GM12864 (cell line): ENCODE measurements at places on chromosomes 5 and 9.

DNA sequence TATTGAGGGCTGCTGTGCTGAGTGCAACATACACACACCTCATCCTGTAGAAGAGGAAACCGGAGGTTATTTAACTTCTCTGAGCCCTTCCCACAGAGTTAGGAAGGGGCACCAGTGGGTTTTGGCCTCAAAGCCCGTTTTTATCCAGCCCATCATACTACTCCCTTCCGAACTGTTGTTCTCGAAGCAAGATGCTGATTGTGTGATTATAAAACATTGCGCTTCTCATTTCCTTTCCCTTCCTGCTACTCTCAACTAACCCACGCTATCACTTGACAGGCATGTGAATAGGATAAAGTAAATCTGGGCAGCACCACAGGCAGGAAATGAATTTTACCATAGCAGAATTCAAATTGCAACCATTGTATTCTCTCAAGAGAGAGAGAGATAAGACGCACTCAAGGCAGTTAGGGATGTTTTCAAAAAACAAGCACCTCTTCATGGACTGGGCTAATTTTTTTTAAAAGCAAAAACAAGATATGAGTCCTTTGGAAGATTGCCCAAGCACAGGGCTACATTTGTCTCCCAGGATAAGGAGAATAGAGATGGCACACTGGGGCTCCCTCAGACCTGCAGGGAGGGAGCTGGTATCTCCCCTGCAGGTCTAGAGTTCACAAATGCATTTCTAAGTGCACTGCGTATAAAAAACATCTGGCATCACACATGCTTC is 52.6 kb downstream of the GNA14 start:
- DNase-seq = no peak

DNA sequence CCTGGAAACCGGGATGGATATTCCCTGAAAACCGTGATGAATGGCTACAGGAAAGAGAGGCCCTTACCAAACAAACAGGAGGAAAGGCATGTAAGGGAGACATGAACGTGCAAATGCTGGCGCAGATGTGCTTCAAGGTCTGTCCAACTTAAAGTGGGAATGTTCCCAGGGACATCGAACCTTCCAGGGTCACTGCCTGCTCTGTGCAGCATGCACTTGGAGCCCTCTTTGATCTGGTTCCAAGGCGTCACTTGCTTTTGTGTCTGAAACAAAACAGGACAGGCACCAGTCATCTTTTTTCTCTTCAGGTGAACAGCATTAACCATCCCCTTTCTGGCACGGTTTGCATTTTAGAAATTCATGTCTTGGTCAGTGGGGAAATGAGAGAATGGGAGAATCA is 479.4 kb downstream of the RASEF start:
- DNase-seq = no peak

DNA sequence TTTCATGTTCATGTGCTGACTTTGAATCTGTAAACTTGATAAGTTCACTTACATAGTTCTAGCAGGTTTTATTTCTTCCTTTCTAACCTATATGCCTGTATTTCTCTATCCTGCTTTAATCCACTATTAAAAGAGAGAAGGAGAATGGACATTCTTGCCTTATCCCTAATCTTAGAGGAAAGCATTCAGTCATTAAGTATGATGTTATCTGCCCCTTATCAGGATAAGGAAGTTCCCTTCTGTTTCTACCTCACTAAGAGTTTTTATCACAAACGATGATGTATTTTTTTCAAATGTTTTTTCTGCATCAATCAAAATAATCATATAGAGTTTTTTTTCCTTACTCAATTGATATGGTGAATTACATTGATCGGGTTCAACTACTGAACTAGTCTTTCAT is 33.1 kb downstream of the DRD1 start:
- no peak for DNase-seq

GRCh38 chr5:142825378-142826089 is 55.4 kb downstream of the ARHGAP26 start:
- no peak for DNase-seq

GRCh38 chr5:122054266-122054665 is 23.8 kb downstream of the LOX start:
- DNase-seq = no peak

DNA sequence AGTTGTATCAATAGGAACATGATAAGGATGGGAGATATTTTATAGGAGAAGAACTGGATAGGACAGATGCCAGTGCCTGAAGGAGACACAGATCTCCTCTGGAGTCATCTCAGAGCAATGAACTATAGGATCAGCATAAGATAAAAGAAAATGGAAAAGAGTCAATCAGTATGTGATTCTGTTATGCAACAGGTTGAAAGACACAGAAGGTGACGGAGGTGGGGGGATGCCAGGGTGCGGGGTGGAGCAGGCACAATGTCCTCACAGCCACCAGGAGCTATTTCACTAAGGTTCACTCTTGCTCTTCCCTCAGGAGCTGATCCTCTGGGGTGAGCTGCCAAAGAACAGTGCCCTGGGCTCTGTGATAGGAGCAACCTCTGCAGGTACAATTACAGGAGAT is 179.8 kb downstream of the BNC2 start:
- DNase-seq = no peak

- no peak for DNase-seq
Observed at GRCh38 chr5:74673011-74673790, 11.8 kb upstream of the HEXB start.

DNA sequence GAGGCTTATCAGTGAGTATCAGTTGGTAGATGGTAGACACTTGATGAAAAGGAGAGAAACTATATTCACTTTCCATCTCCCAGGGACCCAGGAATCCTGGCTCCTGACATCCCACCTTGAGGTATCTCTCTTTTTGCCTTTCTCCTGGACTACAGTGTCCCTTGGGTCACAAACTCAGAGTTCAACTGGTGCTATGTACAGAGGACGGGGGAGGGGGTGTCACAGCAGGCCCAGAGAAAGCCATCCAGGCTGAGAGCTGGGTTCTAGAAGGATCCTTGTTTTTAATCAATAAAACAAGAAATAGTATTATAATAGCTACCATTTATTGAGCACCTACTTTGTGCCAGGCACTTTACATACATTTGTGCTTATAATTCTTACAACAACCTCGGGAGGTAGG is 10.3 kb downstream of the MYORG start:
- DNase-seq = no peak

- no peak for DNase-seq
Observed at GRCh38 chr5:73306741-73307275, 133.8 kb downstream of the TMEM174 start.

DNA sequence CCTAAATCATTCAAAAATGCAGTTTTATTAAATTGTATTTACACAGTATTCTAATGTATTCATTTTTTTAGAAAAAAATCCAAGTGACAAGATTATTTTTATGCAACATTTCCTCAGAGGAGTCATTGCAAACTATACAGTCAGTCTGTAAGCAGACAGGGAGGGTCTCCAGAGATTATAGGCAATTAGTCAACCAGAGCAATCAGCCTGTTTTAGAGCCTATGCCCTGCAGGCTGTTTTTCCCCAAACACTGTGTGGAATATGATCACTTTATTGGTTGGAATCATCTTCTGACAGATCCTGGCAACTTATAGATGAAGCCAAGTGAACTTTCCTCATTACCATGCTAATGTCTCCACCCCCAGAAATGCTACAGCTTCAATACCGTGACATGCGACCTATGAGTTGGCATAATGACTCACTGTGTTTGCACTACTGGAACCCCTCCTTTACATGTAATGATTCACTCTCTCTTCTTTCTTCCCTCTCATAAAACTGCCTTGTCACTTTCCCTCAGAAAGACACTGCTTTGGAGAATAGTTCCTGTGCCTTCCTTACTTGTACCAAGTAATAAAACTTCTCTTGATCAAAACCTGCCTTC is 577.7 kb upstream of the FTMT start:
- DNase-seq = no peak

DNA sequence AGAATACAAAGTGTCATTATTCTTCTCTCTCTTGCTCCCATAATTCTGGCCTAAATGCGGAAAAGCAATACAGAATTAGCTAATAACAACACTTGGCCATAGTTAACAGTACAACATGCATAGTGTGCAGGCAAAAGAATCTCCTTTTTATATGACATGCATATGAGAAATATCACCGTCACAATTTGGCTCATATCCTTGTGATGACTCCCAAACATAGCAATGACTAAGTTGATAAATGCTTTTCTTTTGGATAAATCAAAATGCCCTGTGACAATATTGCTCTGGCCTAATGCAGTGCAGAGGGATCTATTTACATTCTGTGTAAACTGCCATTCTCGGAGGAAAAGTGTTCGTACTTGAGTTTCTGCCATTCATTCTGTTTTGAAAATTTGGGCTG is 121.9 kb upstream of the GHR start:
- DNase-seq = no peak

DNA sequence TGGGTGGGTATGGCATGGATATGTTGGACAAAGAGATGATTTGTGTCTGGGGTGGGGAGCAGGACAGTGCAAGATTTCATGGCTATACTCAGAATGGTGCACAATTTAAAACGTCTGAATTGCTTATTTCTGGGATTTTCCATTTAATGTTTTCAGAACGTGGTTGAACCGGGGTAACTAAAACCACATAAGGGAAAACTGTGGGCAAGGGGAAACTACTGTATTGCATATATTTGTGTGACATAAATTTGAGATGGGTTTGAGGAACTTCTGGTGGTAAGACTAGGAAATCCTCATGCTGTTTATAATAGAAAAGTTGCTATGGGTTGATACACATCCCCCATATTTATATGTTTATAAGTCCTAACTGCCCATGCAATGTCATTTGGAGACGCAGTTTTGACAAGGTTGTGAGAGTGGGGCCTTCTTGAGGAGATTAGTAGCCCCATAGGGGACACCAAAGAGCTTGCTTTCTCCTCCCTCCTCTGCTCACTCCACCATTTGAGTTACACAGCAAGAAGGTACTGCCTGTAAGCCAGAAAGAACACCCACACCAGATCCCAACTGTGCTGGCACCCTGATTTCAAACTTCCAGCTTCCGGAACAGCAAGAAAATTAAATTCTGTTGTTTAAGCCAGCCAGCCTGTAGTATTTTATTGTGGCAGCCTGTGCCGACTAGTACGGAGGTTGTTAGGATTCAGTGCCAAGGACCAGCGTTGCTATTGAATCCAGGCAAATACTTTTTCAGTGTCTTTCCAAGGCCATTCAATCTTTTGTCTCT is 2118.9 kb downstream of the MAT2B start:
- no peak for DNase-seq

GRCh38 chr9:130779153-130779855 is 55.8 kb upstream of the ABL1 start:
- no peak for DNase-seq

- no peak for DNase-seq
Observed at GRCh38 chr9:32128546-32128945, 255.9 kb upstream of the ACO1 start.

- DNase-seq = peak; percentile 15
Observed at GRCh38 chr9:81609782-81610739, 79.3 kb downstream of the TLE1 start.

- no peak for DNase-seq
Observed at GRCh38 chr5:129739773-129740172, 8.1 kb upstream of the MINAR2 start.

GRCh38 chr9:36485647-36486328 is 85.7 kb upstream of the RNF38 start:
- DNase-seq = no peak

GRCh38 chr9:90112788-90113187 is 508.0 kb downstream of the GADD45G start:
- DNase-seq = no peak

DNA sequence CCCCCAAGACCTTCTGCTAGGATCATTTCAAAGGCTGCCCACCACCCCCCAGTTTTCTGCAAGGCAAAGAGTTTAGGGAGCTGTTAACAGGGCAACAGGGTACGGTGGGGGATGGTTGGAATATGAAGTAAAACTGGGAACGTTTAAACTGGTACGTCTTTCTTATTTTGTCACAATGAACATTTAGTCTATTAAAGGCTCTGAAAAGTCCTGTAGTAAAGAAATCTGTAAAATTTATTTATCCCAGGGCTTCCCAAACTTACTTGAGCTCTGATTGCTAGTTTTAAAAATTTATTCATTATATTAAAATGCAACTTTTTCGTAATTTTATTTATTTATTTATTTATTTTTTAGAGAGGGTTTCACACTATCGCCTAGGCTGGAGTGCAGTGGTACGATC is 62.0 kb downstream of the USP20 start:
- no peak for DNase-seq

- no peak for DNase-seq
Observed at GRCh38 chr9:134352247-134352933, 26.1 kb downstream of the RXRA start.

DNA sequence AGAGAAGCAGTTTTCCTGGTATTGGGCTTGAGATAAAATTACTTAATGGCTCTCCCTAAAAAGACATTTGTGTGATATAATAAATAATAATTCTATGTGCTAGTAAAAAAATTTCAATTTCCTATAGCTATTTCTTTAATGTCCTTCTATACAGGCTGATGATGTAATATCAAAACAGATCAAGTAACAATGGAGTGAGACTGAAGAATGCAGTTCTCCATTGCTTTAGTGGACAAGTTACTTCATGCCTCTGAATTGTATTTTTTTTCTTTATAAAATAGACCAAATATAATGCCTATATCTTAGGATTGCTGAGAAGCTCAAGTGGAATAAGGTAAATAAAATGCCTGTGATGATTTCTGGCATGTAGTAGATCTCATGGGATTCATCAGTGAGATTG is 35.6 kb upstream of the NEURL1B start:
- DNase-seq = no peak

DNA sequence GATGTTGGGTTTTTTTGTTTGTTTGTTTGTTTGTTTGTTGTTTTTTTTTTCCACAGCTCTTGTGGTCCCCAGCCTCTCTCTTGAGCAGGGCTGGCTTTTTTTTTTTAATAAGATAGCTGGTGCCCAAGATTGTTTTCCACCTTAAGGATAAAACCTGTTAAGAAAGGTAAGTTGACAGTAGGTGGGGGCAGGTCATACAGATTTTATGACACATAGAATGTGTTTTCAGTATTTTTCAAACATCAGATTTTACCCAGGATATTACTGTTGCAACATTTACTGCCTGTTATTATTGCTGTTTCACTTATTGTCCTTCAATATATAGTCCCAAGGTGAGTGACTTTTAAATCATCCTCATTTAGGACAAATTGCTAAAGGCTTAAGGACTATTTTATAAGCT is 3.9 kb upstream of the IL7R start:
- no peak for DNase-seq

GRCh38 chr5:156628421-156628820 is 221.7 kb upstream of the PPP1R2B start:
- DNase-seq = no peak

DNA sequence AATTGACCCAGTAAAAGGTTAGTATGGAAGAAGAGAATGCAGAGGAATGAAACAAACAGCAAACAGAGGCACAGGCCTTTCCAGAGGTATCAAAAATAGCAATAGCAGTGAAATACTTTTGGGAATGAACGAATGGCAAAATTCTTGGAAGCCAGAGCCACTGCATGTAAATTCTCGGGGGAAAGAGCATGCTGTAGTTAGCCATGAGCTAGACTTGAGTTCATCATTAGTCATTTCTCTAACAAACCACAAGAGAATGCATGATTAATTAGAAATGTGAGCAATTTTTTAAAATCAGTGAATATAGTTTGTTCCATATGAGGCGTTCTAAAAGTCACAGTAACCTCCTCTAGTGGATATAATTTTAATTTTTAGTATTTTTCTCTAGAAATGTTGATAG is 170.3 kb upstream of the PRR16 start:
- no peak for DNase-seq
